T-helper 17 cell (primary cell): ENCODE measurements at places on chromosomes 3 and 15.

- H3K27ac ChIP-seq, result no peak overlapping the region
- H3K4me3 ChIP-seq, result peak overlapping the region; percentile 31
- no peak for DNase-seq
- H3K4me1 ChIP-seq, result peaks cover 7% of the 10 kb centered on the region
Measured at GRCh38 chr3:122030381-122031122, 8.5 kb upstream of the ILDR1 start.

DNA sequence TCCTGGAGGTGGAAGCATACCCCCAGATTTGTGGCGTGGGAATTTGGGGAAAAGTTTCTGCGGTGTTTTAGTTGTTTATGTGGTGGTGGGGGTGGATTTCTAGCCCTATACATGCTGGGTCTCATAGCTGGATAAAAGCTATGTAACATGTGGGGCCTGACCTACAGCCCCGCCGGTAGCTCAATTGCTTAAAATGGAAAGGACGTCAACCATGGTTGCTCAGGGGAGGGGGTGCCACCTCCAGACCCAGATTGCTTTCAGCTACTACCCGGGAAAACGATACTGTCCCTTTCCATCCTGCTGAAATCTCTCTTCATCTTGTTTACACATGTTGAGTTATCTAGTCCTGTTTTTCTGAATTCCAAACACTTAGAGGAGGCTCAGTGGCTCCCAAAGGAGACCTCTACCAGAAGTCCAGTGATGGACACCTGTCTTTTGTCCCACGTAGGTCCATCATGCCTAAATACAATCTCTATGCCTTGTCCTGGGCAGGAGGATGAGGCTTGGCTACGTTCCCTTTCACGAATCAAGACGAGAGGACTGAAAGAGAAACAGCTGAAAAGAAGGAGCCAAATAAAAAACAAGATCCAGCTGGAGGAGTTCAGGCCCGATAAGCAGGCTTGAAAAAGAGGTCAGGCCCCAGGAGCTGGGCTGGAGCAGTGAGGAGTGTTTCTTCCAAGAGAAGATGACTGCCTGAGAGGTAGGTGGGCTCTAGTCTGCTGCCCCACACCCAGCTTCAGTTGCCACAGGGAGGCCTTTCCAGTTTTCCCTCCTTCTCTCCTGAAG, 72.1 kb upstream of the TPRG1 start:
- H3K4me3 ChIP-seq, result no peak overlapping the region
- H3K27me3 ChIP-seq, result peaks cover 8% of the 10 kb centered on the region
- H3K4me1 ChIP-seq, result peaks cover 2% of the 10 kb centered on the region
- H3K36me3 ChIP-seq, result peaks cover 4% of the 10 kb centered on the region

GRCh38 chr3:194661946-194662345, 10.0 kb downstream of the LSG1 start:
- H3K4me3 ChIP-seq, result no peak overlapping the region
- DNase-seq, result no peak
- peaks cover 13% of the 10 kb centered on the region for H3K4me1 ChIP-seq
- peak overlapping the region; percentile 14 for H3K27ac ChIP-seq

- H3K27ac ChIP-seq, result peak overlapping the region; percentile 32
- H3K27me3 ChIP-seq, result no peaks in the 10 kb centered on the region
- H3K4me3 ChIP-seq, result no peak overlapping the region
- no peak for DNase-seq
- peaks cover 8% of the 10 kb centered on the region for H3K4me1 ChIP-seq
Measured at GRCh38 chr3:195226445-195226844, 44.5 kb downstream of the XXYLT1 start.

DNA sequence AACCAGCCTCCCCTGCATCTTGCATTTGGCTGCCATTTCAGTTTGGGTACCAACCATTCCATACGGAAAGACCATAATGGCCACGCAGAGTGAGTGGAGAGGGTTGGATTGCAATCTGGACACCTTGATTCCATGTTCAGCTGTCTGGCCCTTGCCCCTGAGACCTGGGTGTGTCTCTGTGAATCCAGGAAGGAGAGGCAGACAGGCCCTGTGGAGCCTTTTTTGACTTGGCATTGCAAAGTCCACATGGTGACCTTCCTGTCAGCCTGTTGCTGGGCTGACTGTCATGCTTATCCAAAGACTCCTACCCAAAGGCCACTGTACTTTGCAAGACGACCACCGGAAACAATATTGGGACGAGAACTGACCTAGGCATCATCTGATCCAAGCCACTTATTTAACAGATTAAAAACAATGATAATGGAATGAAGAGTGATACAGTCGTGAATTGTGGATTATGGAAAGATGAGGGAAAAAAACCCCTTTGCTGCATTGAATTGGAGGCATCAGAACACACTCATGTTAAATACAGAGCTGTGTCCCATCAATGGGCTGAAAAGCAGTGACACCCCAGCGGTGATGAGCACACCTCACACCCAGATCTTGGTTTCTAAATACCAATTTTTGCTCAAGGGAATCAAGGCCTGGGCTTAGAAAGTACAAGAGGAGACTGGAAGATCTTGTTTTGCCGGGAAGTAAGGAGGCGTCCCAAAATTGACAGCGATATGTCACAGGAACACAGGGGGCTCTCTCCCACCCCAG, 86.0 kb downstream of the LRRK1 start:
- H3K4me1 ChIP-seq, result peaks cover 15% of the 10 kb centered on the region
- no peaks in the 10 kb centered on the region for H3K36me3 ChIP-seq
- H3K27ac ChIP-seq, result no peak overlapping the region
- H3K4me3 ChIP-seq, result no peak overlapping the region
- H3K27me3 ChIP-seq, result peaks cover 37% of the 10 kb centered on the region

GRCh38 chr3:156388497-156389448, 166.1 kb downstream of the SSR3 start:
- no peak overlapping the region for H3K27ac ChIP-seq
- H3K36me3 ChIP-seq, result peaks cover 7% of the 10 kb centered on the region
- H3K27me3 ChIP-seq, result peaks cover 35% of the 10 kb centered on the region
- no peak overlapping the region for H3K4me3 ChIP-seq
- H3K4me1 ChIP-seq, result peaks cover 4% of the 10 kb centered on the region

- H3K27ac ChIP-seq, result no peak overlapping the region
- H3K36me3 ChIP-seq, result no peaks in the 10 kb centered on the region
- DNase-seq, result no peak
- H3K4me1 ChIP-seq, result peaks cover 35% of the 10 kb centered on the region
- H3K27me3 ChIP-seq, result no peaks in the 10 kb centered on the region
- no peak overlapping the region for H3K4me3 ChIP-seq
Measured at GRCh38 chr3:107704477-107704876, 181.7 kb downstream of the BBX start.

- H3K4me1 ChIP-seq, result no peaks in the 10 kb centered on the region
- no peak overlapping the region for H3K27ac ChIP-seq
- no peak overlapping the region for H3K4me3 ChIP-seq
- H3K27me3 ChIP-seq, result no peaks in the 10 kb centered on the region
- no peaks in the 10 kb centered on the region for H3K36me3 ChIP-seq
- no peak for DNase-seq
Measured at GRCh38 chr3:39479701-39480414, 12.4 kb downstream of the MOBP start.

GRCh38 chr15:83717010-83717409, 63.1 kb downstream of the ADAMTSL3 start:
- no peaks in the 10 kb centered on the region for H3K27me3 ChIP-seq
- no peak for DNase-seq
- no peak overlapping the region for H3K4me3 ChIP-seq
- H3K27ac ChIP-seq, result no peak overlapping the region
- H3K4me1 ChIP-seq, result no peaks in the 10 kb centered on the region

DNA sequence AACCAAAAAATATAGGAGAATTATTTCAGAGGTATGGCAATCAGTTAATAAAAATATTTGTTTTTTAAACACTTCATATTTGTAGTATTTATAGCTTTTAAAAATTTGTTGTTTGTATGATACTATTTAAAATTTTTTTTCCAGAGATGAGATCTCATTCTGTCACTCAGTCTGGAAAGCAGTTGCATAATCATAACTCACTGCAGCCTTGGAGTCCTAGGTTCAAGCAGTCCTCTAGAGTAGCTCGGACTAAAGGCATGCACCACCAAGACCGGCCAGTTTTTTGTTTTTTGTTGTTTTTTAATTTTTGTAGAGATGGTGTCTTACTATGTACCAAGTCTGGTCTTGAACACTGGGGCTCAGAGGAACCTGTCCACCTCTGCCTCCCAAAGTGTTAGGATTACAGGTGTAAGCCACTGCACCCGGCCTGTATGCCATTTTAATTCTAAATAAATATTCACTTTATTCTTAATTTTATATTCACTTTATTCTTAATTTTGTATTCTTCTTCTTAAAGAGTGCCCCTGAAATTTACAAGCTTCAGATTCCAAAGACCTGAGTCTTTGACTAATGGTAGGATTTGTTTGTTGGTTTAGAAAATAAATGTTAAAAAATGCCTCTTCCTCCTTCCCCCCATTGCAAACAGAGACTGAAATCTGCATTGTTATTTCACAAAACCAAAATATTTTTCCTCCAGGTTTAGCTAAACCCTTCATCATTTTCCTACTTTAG, 9.4 kb downstream of the TGFBR2 start:
- H3K4me3 ChIP-seq, result peak overlapping the region; percentile 63
- no peaks in the 10 kb centered on the region for H3K27me3 ChIP-seq
- H3K27ac ChIP-seq, result peak overlapping the region; percentile 99

DNA sequence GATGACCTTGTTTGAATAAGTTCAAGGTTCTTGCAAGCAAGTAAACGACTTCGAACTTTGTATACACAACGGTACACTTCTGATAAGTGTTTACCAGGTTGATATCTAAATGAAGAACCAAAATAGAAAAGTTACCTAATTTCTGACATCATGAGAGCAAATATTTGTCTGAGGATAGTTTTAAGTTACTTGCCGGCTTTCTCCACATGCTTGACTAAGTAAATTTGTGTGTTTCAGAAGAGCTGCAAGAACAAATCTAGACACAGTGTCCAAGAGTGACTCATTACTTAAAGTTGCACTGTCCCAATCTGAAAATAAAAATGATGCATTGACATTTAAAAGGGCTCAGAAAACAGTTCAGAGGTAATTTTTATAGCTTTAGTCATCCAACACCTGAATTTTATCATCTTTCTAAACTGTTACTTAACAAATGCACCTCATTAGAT, 115.1 kb downstream of the HERC1 start:
- peaks cover 8% of the 10 kb centered on the region for H3K4me1 ChIP-seq
- H3K27ac ChIP-seq, result peak overlapping the region; percentile 84
- DNase-seq, result no peak
- H3K27me3 ChIP-seq, result no peaks in the 10 kb centered on the region
- H3K36me3 ChIP-seq, result peaks cover 8% of the 10 kb centered on the region

DNA sequence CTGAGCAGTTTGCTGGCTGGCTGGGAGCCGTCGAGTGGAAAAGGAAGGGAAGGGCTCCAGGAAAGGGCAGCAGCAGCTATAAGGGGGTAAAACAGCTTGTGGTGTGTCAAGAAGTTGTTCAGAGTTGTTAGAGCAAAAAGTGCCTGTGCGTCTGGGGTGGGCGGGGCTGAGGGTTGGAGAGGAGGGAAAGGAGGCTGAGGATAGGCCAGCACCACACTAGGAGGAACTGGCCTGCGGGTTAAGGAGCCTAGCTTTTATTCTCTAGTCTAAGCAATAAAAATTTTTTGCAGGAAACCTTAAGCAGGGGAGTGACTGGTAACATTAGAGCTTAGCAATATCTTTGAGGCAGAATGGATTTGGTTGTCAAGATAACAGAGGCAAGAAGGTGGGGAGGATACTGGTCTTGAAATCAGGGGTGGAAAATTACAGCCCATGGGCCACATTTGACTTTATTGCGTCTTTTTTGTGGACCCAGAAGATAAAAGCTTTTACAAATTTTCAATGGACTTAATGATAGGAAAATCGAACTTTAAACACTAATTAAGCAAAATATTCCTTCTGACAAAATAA, 134.5 kb upstream of the AADACL2 start:
- no peak overlapping the region for H3K4me3 ChIP-seq
- H3K27me3 ChIP-seq, result peaks cover 11% of the 10 kb centered on the region
- no peak overlapping the region for H3K27ac ChIP-seq

GRCh38 chr15:81040757-81041156, 40.0 kb downstream of the TLNRD1 start:
- H3K27me3 ChIP-seq, result no peaks in the 10 kb centered on the region
- no peak overlapping the region for H3K4me3 ChIP-seq
- no peak overlapping the region for H3K27ac ChIP-seq
- no peak for DNase-seq

GRCh38 chr3:17329927-17330326, 412.5 kb downstream of the TBC1D5 start:
- H3K4me1 ChIP-seq, result peaks cover 3% of the 10 kb centered on the region
- DNase-seq, result no peak
- H3K27me3 ChIP-seq, result no peaks in the 10 kb centered on the region
- H3K4me3 ChIP-seq, result no peak overlapping the region
- H3K27ac ChIP-seq, result no peak overlapping the region

GRCh38 chr15:68210821-68211655, 5.9 kb upstream of the CALML4 start:
- H3K4me1 ChIP-seq, result peaks cover 13% of the 10 kb centered on the region
- H3K27ac ChIP-seq, result no peak overlapping the region

GRCh38 chr15:69042531-69042930, 28.0 kb downstream of the NOX5 start:
- peaks cover 2% of the 10 kb centered on the region for H3K36me3 ChIP-seq
- H3K27ac ChIP-seq, result no peak overlapping the region

DNA sequence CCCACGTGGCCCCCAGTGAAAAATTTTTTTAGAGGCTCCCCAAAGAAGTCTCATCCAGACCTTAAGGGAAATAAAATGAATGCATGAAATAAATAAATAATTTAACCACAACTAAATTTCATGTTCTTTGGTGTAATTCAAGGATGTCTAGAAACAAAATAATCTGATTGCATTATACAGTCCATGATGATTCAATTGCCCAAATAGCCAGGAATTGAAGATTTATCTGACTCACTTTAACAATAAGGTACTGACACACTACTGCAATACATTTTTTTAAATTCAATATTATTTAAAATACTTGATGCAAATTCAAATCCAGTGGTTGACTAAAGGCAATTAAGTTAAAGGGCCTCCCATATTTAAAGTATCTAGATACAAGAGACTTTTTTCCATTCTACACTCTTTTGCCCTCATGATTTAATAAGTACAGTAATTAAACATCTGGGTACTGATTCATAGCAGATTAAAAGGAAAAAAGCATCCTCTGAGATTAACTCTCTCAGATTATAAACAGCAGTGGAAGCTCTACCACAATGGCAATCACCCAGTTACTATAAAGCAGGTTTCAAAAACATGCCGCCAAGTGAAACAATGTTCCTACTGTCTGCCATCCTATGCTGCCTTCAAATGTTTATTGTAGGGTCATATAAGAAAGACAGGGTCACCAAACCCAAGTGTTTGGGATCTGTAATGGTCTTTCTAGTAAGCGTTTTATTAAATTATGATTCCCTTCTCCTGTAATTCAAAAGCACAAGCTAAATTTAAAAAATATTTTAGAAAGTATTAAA, 9.9 kb downstream of the UQCC5 start:
- no peak overlapping the region for H3K4me3 ChIP-seq
- peaks cover 6% of the 10 kb centered on the region for H3K4me1 ChIP-seq
- peak overlapping the region; percentile 57 for H3K27ac ChIP-seq
- no peaks in the 10 kb centered on the region for H3K27me3 ChIP-seq
- no peaks in the 10 kb centered on the region for H3K36me3 ChIP-seq

DNA sequence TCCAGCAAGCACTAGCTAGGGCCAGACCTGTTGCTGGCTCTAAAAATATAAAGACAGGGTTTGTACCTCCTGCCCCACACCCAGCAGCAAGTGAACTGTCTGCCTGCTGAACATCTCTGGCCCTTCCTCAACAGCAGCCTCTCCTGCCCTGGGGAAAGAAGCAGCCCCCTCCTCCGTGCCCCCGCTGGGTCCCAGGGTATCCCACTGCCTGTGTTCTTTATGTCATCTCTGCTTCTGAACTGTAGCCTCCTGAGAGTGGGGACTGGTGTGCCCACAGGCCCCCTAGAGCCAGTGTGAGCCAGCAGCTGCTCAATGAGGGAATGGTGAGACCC, 54.5 kb downstream of the ACAD9 start:
- H3K27me3 ChIP-seq, result peaks cover 13% of the 10 kb centered on the region
- H3K4me1 ChIP-seq, result peaks cover 2% of the 10 kb centered on the region
- H3K36me3 ChIP-seq, result no peaks in the 10 kb centered on the region
- no peak for DNase-seq
